ENCODE measurements at places on chromosomes 5 and 9.

DNA sequence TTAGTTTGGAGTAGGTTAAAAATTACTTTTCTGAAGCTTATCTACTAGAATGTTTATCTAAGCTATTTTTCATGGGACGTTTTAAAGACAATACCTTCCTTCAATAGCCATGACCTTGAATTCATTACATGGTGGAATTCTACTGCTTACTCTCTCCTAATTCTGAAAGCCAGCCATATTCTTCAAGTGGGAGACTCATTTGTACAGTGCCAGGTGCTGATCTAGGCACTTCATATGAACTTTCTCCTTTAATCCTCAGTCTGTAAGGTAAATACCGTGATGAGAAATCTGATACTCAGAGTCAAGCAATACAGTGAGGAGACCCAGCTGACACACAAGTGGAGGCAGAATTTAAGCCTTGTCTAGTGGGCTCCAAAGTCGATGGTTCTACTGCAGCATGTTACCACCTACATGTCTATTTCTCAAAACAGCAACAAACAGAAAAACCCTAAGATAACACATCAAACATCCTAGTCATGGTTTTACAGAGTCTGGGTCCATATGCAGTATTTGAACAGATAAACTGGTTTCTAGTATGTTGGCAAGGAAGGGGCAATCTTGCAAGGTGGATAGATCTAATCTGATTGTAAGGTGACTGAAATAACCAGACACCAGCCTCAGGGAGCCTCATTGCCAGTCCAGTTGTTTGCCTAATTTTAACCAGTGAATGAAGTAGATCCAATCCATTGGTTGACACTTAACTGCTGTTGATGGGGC lies 243.7 kb downstream of the PIK3R1 start:
- DNase-seq: no peak

- DNase-seq: peak; percentile 80
Observed at GRCh38 chr5:135053278-135053677, 19.2 kb upstream of the PITX1 start.

DNA sequence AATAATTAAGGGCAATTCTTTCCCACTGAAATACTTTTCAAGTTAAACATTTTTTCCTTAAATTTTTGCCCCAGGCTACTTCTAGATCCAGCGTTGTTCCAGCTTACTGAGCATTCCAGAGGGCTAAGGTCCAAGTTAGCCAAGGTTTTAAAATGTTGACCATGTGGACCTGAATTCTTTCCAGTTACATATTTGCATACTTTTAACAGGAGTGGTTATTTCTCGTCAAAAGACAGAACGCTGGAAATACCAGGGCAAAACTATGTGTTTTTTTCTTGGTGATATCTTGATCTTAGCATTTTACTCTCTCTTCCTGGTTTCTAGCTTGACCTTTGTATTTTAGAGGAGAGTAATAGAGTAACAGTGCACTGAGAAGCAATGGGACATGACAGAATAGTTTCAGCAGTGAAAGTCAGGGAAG lies 32.8 kb downstream of the TMC1 start:
- no peak for DNase-seq

DNA sequence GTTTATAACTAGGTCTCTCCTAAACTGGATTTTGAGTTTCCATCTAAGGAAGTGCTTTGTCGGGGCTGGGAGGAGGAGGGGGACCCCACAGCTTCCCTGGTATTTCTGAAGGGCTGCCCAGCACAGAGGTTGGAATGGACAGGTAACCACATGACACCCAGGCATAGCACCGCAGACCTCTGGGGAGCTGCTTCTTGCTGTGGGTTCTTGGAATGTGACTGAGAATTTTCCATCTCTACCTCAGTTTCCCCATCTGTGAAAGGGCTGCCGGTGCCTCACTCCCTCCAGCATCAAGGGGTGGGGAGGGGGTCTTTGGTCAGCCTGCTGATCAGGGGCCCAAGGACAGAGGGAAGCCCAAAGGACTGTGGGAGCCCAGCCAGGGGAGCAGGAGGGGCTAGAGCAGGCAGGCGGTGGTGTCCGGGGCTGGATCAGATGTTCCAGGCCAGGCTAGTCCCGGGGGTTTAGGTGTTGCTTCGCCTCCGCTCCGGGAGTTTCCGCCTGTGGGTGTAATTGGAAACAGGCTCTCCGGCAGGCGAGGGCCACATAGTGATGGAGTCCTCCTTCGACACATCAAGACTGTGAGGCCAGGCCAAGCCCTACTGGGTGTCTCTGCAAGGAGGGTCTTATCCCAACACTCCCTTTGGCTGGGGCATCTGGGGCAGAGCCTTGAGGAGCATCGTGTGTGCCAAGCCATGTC lies 3.3 kb downstream of the OLFML2A start:
- peak; percentile 10 for DNase-seq

DNA sequence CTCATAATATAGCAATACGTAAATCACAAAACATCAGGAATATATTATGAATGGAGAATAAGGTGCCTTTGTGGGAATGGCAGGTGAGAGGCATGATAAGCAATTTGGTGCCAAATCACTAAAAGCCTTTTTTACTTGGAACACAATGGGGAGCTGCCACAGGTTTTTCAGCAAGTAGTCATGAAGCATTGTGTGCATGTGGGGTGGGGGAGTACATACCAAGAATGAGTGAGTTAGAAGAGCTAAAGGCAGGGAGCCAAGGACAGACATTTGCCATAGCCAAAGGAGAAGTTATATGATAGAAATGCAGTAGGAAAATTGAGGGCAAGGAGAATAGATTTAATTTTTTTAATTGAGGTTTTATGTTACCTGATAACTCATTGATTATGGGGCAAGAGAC lies 445.0 kb upstream of the SMC2 start:
- no peak for DNase-seq

DNA sequence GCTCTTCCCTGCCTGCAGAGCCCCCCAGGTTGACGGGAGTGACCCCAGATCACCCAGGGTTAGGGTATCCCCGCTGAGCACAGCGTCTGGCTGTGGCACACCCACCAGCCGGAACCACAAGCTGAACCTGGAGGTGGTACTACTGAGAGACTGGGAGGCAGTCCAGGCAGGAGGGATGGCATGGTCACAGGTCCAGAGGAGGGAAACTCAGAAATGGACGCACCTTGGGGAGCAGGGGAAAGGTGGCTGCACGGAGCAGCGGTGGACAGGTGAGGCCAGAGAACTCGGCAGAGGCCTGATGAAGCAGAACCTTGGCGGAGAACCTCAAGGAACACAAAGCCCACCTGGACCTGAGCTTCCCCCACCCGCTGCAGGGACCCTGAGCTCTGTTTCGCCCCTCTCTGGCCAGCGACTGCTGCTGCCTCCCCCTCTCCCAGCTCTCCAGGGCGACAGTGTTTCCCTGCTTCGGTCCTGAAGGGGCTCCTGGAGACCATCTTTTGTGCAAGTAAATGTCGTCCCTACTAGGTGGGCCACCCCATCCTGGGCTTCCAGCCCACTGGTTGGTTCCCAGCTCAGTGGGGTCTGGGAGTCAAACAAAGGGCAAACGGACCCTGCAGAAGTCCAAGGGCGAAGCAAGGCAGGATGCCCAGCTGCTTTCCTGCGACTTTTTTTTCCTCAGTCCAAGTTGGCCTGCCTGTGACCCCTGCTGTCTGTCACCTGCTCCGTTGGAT lies 845 bp downstream of the ADGRD2 start:
- DNase-seq: peak; percentile 24

DNA sequence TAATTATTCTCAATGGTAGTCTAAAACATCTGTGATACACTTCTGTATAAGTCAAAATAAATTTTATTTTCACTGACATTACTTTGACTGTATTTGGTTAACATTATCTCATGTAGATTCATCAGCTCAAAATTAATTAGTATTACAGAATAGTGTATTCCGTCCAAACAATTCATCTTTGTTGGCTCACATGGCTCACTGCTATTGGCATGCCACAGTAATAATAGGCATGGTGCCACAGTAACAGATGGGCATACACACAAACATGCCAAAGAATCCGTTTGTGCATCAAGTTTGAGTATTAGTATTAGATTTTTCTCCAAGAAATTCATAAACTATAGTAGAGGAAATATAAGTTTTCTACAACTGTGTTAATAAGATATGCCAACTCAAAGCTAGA lies 14.2 kb downstream of the AP3B1 start:
- DNase-seq: no peak

DNA sequence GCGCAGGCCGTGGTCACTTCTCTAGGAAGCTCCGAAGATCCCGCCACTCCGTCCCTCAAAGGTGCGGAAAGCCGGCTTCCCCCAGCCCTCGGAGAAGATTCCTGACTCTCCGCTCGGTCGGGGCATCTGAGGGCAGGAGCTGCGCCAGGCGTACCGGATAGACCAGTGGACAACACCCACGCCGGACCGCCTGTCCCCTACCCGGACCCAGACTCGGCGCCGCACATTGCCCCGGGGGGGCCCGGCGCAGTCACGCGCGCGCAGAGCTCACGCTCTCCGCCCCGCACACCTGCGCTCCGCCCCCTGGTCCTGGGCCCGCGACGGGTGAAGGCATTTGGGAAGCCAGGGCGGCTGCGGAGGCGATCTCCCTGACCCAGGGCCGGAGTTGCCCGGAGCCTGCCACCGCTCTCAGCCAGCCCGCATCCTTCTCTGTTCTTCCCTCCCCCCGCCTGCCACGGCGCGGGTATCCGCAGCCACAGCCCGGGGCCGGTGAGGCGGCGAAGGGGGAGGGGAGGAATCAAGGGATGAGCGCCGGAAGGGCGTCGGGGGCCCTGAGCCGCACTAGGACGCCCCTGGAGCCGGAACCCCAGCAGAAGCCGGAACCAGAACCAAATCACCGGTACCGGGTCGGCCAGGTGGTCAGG lies 448 bp downstream of the RELL2 start:
- no peak for DNase-seq

DNA sequence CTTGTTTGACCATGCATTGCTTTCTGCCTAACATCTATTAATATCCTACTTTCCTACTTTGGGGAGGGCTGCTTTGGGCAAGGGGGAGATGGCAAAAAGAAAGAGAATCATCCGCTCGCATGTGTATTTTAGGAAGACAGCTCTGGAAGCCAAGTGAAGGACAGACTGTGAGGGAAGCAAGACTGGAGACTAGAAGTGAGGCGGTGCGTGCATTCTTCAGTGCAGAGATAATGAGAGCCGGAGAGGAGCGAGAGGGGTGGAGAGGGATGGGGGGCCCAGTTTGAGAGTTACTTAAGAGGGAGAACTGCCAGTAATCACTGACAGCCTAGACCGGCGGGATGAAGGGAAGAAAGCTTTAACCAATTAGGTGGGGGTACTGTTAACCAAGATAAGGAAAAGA lies 151.7 kb upstream of the RAPGEF1 start:
- DNase-seq: no peak

GRCh38 chr5:8458038-8458383 lies 589.1 kb downstream of the MTRR start:
- no peak for DNase-seq

- DNase-seq: no peak
Observed at GRCh38 chr9:26524267-26524666, 368.3 kb downstream of the CAAP1 start.

DNA sequence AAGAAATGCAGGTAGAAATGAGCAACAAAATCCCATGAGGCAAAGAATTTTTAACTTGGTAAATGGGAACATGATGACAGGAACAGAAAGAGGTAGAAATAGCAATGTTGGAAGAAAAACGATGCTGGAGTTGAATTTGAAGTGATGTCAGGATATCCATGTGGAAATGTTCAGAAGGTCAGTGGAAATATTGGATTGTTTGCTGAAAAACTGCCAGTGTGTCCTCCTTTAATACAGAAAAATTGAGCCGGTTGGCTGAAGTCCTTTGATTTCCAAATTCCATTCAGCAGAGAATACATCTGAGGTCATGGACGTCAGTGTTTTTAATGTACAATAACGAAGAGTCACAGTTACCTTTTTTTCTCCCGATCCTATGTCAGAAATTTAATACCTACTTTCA lies 110.0 kb upstream of the DMAC1 start:
- DNase-seq: no peak

DNA sequence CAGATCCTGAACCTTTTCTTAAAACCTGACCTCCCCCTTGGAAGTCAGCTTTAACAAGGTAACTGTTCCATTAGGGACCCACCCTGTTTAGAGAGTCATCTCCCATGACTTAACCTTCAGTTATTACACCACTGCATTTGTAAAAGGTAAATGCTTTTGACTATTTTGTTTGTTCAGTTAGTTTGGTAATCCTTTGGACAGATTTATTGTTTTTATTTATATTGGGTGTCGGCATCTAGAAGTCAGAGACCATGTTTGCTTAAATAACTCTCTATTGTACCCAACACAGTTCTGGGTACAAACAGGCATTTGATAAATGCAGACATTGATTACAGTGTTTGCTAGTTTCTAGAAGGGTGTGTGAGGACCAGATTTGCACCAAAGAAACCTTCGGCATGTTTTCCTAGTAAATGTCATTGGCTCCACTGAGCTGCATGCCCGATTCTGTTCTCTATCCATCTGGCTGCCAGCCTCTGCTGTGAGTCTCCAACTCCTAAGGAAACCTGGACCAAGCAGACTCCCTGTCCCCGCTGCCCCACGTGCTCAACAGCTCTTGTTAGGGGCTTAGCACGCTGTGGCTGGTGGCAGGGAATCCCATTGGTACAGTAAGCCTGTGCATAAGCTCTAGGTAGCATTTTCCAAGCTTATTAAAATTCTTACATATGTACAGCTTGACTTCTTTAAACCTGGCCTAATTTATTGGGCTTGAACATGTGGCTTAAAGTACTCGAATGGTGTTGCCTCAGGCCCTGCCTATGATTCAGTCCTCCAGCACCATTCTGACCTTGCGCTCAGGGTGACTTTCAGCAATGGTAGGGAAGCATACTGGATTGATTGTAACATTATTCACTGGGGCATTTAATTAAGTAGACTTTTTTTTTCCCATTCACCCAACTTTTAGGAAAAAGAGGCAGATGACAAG lies 6.6 kb downstream of the PCBD2 start:
- no peak for DNase-seq

DNA sequence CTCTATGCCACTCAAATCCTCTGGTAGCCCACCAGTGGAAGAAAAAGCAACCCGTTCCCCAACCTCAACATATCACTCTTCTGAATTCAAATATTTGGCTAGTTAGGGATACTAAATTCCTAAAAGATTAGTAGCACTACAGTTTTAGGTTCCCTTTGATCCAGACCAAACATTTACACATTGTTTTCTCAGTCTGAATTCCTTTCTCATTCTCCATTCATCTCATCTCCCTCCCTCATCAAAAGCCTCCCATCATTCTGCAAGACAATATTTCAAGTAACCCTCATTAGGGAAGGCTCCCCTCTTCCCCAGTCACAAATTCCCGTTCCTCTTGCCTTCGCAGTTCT lies 26.3 kb downstream of the ADAM19 start:
- no peak for DNase-seq

- DNase-seq: no peak
Observed at GRCh38 chr5:119385536-119386128, 29.8 kb downstream of the TNFAIP8 start.

GRCh38 chr5:17076272-17076671 lies 140.2 kb upstream of the MYO10 start:
- DNase-seq: no peak

GRCh38 chr5:33468775-33469435 lies 28.1 kb downstream of the TARS1 start:
- DNase-seq: no peak

Data from GM10248 (cell line).